Mesenteric fat pad (tissue), 1 donor: ENCODE measurements at places on chromosomes 4 and X.

DNA sequence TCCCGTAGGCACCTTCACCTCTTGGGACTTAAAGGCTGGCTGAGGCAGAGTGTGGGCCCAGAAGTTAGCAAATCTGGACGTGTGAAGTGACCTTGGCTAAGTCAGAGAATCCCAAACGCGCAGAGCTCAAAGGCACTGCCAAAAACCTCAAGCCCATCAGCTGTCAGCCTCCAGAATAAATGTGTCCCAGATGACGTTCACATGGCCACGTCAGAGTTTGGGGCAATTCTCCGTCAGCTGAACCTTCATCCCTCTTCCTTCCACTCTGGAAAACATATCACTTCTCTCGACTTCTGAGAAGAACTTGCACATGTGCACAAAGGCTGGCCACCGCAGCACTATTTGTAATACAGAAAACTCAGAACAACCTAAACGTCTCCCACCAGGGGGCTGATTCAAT is 35.7 kb upstream of the APLN start:
- DNase-seq: peak; percentile 76

GRCh38 chr4:87152310-87153041 is 67.9 kb downstream of the KLHL8 start:
- no peak for DNase-seq

- no peak for DNase-seq
These were observed 229.9 kb downstream of the COL25A1 start for GRCh38 chr4:109072595-109072994.

- no peak for DNase-seq
These were observed 38.0 kb upstream of the CXXC4 start for GRCh38 chr4:104532677-104533076.

DNA sequence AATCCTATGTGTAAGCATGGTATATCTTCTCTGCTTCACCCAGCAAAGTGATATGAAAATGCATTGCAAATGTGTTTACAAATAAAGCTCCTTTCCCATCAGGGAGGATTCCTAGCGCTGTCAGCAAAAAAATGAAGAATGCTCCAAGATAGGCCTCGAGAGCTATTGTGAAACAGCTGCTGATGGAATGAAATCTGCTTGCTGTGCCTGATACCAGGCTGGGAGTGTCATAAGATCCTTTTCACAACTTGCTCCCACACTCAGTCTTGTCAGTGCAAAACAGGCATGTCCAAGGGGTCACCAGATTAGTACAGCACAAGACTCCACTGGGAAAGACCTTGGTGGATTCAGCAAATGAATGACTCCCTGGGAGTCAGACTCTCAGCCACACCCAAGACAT is 34.1 kb downstream of the HNRNPH2 start:
- DNase-seq: no peak
